ENCODE measurements at places on chromosomes 5 and 9.

DNA sequence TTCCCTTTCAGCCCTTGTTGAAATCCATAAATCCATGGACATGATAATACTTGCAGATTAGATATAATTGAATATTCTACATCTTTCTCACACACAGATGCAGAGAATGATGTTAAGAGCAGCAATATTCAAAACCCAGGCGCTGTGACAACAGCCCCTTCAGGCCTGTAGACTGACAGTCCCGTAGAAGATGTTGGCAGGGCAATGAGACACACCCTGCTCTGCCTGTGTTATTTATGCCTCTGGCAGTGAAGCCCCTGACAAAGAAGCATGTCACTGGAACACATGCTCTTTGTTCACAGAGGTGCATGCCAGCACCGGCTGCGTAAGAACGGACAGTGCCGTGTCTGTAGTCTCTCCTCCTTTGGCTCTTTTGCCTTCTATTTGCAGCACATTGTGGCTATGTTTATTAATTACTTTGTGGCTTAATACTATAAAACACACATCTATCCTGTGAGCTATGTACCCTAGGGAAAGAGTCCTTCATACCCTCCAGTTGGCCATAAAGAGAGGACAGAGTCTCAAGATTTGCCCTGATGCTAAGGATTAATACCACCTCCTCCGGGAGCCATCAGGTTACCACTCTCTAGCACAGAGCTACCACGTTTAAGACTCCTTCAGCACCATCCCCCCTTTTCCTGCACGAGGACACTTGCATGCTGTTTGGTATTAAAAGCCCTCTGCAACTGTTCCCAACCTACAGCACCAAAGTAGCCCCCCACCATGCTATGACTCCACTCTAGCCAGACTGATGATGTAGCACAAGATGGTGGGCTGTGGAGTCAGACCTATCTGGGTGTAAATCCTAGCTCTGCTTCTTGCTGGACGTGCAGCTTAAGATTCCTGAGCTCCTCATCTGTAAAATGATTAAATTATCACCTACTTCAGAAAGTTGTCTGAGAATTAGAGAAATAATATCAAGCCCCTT lies 2.0 kb upstream of the ANP32B start:
- DNase-seq = no peak

DNA sequence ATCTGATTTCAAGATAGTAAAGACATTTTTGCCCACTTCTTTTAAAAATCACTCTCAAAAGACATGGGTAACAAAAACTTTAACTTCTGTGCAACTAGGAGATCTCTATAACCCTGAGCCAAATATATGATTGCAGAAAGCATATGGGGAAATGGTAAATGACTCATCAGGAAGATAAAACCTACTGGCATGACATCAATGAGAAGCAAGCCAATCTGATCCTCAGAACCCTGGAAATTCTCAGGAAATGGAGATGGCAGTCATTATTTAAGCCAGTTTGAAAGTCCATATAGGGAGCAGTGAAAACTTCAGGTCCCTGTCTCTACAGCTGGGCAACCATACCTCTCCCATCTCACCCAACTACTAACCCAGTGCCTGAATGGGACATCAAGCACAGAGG lies 249.7 kb upstream of the NREP start:
- no peak for DNase-seq

DNA sequence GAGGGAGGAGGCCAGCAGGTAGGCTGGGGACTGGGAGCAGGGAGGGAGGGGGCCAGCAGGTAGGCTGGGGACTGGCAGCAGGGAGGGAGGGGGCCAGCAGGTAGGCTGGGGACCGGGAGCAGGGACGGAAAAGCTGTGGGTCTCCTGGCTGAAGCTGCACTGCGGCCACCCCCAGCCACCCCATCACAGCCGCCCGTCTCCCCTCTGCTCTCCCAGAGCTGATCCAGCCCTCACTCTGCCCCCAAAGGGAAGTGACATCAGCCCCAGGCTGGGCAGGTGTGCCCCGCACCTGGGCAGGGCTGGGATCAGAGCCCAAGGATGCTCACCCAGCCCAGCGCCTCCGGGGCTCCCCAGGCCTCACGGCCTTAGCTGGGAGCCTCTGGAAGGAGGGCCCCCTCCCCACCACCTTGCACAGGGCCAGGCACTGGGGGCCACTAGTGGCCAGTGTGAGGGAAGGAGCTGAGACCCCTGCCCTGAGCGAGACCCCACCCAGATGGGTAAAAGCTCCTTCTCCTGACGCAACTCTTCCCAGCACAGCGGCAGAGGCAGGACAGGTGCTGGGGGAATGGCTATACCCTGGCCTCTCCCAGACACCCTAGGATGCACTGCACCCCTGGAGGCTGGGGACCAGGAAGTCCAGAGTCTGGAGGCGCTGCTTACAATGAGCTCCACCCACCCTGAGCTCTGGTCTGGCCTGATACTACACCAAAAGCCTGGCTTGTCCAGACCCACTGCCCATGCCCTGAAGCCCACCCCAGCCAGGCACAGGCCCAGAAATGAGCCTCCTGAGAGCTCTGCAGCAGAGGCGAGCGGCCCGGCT lies 11.6 kb downstream of the AGPAT2 start:
- DNase-seq = no peak

DNA sequence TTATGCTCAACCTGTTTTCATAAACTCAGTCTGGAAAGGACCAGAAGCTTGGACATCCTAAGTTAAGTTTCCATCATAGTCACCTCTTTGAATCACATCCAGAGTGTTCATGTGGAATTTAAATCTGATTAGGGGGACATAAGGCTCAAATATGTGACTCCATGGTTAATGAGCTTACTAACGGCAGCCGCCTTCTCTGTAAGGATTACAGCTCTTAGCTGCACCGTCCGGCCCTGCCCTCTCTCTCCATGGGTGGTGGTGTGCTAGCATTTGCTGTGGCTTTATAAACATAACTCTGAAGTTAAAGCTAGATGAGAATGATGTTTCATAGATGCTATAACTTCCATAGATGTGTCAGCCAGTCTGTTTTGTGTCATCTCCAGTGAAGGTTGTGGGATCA lies 156.5 kb downstream of the TRIO start:
- no peak for DNase-seq

DNA sequence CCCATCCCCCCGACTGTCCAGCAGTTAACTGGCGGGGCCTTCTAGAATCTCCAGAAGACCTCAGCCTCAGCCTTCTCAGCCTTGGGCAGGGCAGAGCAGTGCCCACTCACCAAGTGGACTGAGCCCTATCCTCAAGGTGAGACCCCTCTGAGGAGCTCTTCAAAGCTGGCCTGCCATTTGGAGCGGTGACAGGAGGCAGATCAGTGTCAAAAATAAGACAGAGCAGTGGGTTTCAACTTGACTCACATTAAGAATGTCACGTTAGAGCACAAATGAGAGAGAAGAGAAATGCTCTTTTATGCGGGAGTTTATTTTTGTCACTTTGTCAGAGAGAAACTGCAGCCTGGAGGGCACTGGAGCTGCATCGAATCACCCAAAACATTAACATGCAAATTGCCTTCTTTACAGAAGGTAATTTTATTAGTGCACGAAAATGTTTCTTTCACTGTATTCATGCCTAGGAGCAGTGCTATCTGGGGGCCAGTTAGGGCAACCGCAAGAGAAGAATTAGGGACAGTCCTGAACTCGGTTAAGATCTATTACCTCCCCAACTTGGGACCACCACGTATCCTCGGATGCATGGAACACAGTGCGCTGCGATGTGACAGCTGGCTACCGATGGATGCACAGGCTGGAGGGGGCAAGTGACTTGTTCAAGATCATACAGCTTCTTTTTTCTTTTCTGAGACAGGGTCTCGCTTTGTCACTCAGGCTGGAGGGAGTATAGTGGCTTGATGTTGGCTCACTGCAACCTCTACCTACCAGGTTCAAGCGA lies 188.5 kb downstream of the DAB2IP start:
- DNase-seq = no peak
